Dorsolateral prefrontal cortex (tissue), 122 donors: ENCODE measurements at places on chromosomes 12 and 14.

GRCh38 chr12:19058235-19059021, 71.1 kb upstream of the PLEKHA5 start:
- DNase-seq, result no peak

GRCh38 chr12:53805791-53806190, 54.0 kb upstream of the CISTR start:
- no peak for DNase-seq

DNA sequence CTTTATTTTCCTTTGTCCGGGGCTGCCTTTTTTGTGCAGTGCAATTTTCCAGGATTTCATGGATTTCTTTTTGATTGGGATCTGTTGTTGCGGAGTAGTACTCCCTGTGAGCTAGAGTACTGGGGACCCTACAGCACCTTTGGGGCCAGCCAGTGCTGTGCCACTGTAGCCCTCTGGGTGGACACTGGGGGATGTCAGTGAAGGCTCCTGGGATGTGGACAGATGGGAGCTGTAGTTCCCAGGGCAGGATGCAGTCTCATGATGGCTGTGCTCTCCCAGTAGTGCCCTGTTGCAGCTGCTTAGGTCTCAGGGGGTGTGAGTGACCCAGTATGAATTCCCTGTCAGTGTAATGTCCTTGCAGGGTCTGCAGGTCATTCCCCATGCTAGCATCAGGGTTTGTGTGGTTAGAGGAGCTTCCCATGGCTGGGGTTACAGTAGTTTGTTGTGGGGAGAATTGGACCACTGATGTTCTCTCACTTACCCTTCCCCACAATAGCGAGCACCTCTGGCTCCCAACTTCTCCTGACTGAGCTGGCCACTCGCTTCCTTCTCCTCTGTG, 72.2 kb downstream of the BRMS1L start:
- DNase-seq, result peak; percentile 45

DNA sequence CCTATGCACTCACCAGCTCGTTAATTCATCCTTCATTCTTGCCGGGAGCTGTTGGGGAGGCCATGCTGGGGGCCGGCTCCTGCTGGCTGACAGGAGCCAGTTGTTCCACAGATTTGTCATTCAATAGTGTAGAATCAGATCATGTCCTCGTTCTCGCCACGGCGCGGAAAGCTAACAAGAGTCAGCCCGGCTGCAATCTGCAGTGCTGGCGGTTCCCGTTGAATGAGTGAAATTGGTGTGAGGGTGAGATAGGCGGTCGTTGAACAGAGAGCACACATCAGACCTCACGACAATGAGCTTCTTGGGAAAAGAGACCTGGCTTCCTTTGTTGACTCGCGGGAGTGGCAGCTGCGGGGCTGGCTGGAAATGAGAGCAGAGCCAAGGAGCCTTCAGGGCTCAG, 57.5 kb downstream of the KIF26A start:
- DNase-seq, result no peak

DNA sequence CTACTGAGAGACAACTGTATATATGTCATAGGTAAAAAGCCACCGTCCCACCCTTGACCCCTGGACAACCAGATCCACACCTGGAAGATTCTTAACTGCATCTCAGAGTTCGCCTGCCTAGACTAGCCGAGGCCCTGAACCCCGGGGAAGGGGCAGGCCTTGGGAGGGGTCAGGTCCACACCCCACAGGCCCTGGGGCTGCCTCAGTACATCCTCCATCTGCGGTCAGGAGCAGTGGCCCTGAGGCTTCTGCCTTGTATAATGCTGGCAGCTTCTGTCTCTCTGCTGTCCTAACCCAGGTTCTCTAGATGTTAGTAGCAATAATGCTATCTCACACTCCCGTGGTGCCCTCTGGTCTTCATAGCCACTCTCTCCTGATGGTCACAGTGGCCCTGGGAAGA, 36.8 kb downstream of the JDP2 start:
- DNase-seq, result no peak

DNA sequence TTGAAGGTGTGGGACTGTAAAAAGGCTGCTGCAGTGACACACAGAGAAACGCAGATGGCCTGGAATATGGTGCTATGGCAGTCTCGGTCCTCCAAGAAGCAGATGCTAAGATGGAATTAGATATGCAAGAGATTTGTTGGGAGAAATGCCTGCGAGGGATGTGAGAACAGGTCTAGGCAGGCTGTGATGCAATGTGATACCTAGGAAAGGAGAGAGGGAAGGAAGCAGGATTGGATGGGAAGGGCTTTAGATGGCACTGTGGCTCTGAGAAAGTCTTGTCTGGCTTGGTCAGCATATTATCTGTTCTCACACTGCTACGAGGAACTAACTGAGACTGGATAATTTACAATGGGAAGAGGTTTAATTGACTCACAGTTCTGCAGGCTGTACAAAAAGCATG, 374.4 kb downstream of the BCAT1 start:
- DNase-seq, result no peak

DNA sequence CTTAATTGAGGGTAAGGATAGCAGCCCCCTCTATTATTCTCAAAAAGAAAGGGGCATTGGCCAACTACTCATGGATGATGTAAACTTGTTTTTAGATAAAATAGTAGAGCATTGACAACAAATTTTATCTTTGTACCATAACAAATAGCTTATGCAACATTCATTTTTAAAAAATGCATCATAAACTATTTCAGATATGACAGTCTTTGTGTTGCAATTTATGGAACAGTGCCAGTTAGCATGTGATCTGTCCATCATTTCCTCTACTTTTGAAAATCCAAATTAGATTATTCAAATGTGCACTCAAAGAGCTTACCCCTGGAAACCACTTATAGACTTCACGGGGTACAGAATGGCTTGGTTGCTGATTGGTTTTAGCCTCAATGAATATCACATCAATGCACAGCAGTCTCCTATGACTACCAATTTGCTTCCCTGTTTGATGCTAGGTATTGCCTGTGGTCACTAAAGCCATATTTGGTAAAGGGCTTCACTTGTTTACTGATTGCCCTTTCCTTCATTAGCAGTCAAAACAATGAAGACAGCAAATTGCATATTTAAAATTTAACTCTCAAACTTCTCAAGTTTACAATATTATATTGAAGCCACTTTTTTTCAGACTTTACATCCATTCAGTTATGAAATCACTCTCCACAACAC, 274.9 kb upstream of the MGAT4C start:
- no peak for DNase-seq

DNA sequence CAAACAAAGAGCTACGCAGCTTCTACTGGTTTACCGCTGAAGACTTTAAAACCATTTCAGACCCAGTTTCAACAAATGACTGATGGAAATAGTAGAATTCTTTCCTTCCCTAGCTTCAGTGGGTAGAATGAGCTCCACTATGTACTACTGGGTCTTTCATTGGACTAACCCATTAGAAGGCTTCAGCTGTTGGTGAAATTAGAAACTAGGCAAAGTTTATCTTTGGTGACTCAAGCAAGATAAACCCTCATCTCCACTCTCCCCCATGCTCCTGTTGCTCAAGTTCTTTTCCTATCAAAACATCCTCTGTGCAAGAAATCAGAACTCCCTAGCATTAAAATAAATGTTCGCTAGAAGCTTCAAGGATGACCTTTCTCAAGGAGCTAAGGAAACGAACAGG, 159.2 kb downstream of the PAWR start:
- DNase-seq, result no peak

- no peak for DNase-seq
Observed at GRCh38 chr12:129312048-129312447, 458.8 kb downstream of the GLT1D1 start.

- no peak for DNase-seq
Observed at GRCh38 chr12:126362493-126362892, 1297.3 kb downstream of the AACS start.

DNA sequence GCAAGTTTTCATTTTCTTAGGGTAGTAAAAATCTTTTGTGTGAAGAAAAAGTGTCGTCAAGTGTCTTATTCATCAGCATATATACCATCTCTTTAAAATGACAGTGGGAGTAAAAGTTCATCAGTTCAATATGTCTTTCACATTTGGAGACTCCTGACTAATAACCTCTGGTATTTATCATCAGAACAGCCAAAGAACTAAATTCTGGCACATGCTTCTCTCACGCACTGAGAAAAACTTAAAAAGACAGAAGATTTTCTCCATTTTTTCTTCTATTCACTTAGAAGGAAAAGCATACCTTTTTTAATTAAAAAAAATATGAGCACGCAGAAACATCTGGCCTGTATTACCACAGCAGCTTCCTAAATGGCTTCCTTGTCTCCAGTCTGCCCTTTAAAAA, 265.7 kb downstream of the AKAP6 start:
- no peak for DNase-seq

DNA sequence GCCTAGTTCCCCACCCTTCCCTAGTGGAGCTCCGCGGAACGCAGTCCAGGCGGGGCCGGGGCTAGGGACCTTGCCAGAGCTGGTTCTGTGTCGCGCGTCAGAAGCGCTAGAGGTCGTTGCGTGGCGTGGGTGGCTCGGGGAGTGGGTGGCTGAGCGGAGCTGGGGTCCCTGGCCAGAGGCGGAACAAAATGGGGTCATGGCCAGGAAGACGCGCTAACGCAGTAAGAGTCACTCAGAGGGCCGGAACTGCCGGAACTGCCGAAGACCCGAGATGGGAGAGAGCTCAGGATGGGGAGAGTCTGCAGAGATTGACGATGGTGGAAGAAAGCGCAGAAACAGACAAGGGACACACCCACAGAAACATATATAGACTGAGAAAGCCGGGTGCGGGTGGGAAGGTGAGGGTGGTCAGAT, 4.8 kb downstream of the DGKA start:
- DNase-seq, result no peak

GRCh38 chr12:45518291-45519235, 210.9 kb upstream of the ARID2 start:
- no peak for DNase-seq

- DNase-seq, result no peak
Observed at GRCh38 chr14:83289390-83289789, 1755.7 kb upstream of the SEL1L start.

- no peak for DNase-seq
Observed at GRCh38 chr14:95440496-95440895, 76.0 kb downstream of the SYNE3 start.

DNA sequence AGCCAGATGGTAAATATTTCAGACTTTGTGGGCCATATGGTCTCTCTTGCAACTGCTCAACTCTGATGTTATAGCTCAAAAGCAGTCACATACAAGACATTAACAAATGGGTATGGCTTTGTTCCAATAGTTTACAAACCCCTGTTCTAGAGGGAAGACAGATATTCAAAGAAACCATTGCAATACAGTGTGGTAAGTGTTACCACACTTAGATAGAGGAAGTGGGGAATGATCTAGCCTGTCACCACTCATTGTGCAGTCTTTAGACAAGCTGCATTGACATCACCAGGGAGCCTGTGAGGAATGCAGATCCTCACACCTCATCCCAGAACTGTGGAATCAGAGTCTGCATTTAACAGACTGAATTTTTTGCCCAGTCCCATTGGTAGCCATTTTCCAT, 80.0 kb upstream of the RGS6 start:
- DNase-seq, result no peak

- DNase-seq, result no peak
Observed at GRCh38 chr12:130955238-130955816, 1.6 kb downstream of the ADGRD1 start.
